CD8-positive, alpha-beta memory T cell (primary cell): ENCODE measurements at places on chromosomes 12 and 14.

DNA sequence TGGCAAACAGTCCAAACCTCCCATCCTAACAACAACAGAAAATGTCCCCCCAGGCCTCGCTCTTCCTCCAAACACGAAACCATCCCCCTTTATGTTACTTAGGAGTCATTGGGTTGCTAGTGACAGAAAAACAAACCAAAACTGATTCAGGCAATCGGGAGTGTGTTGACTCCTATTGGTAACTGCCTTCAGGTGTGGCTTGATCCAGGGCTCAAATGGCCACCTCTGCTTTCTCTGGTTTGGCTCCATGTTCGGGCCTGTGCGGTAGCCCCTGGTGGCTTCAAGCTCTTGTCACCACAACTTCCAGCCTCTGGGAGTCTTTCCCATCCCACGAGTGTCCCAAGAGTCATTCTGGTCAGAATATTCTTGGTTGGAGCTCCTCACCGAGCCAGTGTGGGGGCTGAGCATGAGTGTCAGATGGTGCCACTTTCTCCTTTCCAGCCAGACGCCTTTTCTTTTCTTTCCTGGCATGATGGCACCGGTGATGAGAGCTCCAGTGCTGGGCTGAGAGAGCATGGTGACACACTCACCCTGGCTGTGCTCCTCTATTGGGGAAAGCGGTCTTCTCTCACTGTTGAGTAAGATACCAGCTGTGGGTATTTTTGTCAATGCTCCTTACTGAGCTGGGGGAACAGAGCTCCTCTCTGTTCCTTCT lies 38.6 kb downstream of the NOC4L start:
- H3K36me3 ChIP-seq, result no peaks in the 10 kb centered on the region
- H3K27ac ChIP-seq, result no peak overlapping the region
- no peak for DNase-seq
- H3K4me1 ChIP-seq, result peaks cover 43% of the 10 kb centered on the region
- peaks cover 5% of the 10 kb centered on the region for H3K27me3 ChIP-seq

DNA sequence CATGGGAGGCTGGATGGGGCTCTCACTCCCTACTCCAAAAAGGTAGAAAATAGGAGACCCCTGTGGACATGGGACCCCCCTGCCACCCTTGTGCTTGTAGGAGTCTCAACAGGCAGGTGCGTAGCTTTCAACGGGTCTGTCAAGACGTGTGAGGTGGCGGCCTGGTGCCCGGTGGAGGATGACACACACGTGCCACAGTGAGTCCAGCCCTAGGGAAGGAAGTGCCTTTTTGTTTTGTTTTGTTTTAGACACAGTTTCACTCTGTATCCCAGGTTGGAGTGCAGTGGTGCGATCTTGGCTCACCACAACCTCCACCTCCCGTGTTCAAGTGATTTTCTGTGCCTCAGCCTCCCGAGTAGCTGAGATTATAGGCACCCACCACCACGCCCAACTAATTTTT lies 12.9 kb downstream of the P2RX4 start:
- no peaks in the 10 kb centered on the region for H3K36me3 ChIP-seq
- DNase-seq, result no peak
- no peak overlapping the region for H3K27ac ChIP-seq
- no peak overlapping the region for H3K4me3 ChIP-seq
- no peaks in the 10 kb centered on the region for H3K27me3 ChIP-seq

DNA sequence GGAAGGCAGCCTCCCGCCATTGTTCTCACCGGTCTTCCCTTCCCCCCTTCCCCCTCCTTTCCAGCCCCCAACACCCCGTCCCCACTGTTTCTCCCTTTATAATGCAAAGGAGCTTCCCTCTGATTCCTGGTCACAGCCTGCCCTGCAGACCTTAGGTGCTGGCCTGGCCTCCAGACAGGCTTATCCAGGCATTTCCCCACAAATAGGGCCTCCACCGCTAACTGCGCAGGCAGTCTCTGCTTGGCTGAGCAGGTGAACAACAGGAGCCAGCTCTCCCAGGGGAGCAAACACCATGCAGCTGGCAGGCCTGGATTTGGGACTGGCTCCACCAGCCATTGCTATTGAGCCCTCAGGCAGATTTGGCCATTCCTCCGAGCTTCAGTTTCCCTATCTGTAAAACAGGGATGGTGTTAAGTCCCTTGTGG lies 46.0 kb downstream of the SMIM41 start:
- H3K27me3 ChIP-seq, result peaks cover 4% of the 10 kb centered on the region
- no peaks in the 10 kb centered on the region for H3K36me3 ChIP-seq
- H3K27ac ChIP-seq, result no peak overlapping the region
- H3K4me1 ChIP-seq, result no peaks in the 10 kb centered on the region

DNA sequence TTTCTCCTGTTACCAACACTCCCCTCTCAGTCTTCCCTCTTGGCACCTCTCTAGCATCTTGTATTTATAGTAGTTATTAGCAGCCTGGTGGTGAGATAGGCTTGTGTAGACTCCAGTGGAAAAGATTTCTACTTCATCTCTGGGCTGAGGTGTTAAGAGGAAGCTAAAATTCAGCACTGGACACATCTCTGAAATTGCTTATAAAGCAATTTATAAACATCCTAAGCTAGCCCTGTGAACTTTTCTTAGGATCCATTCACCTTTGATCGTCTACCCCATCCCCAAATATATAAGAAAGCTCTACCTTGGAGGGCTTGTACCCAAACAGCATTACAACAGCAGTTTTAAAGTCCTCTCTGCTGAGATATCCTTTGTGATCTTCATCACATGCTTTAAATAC lies 928 bp downstream of the EFCAB11 start:
- no peaks in the 10 kb centered on the region for H3K36me3 ChIP-seq
- no peaks in the 10 kb centered on the region for H3K27me3 ChIP-seq
- H3K4me1 ChIP-seq, result peaks cover 31% of the 10 kb centered on the region
- H3K27ac ChIP-seq, result no peak overlapping the region

- H3K27me3 ChIP-seq, result no peaks in the 10 kb centered on the region
- H3K36me3 ChIP-seq, result no peaks in the 10 kb centered on the region
- H3K27ac ChIP-seq, result no peak overlapping the region
These were observed 13.2 kb downstream of the CLEC4E start for GRCh38 chr12:8527250-8528130.

DNA sequence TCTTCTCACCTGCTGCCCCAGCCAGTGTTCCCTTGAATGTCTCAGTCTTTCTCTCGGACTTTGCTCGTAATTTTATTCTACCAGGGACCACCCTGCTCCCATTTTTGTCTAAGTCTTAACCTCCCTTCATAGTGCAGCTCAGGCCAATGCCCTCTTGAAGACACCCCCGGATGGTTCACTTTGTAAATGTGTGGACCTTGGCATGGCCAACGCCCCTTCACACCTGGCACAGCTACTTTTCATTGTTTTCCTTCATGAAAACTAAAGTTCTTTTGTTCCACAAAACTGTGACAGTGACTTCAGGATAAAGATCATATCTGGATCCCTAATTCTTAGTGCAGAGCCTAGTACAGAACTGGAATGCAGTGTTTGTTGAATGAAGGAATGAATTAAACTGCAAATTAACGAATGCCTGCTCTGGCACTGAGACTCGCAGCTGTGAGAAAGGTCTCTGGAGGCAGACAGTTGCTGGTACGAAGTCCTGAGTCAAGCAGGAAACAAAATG lies 3.5 kb upstream of the RNASE4 start:
- peaks cover 25% of the 10 kb centered on the region for H3K4me1 ChIP-seq
- H3K27ac ChIP-seq, result peak overlapping the region; percentile 96
- peak overlapping the region; percentile 97 for H3K4me3 ChIP-seq
- DNase-seq, result no peak
- H3K27me3 ChIP-seq, result no peaks in the 10 kb centered on the region

- H3K27me3 ChIP-seq, result no peaks in the 10 kb centered on the region
- H3K36me3 ChIP-seq, result no peaks in the 10 kb centered on the region
- peaks cover 6% of the 10 kb centered on the region for H3K4me1 ChIP-seq
- no peak overlapping the region for H3K27ac ChIP-seq
- no peak for DNase-seq
- no peak overlapping the region for H3K4me3 ChIP-seq
These were observed 11.4 kb downstream of the MANSC1 start for GRCh38 chr12:12338527-12339168.

- no peak for DNase-seq
- H3K4me3 ChIP-seq, result no peak overlapping the region
- H3K36me3 ChIP-seq, result no peaks in the 10 kb centered on the region
- peaks cover 10% of the 10 kb centered on the region for H3K4me1 ChIP-seq
These were observed 5.5 kb upstream of the ITPK1 start for GRCh38 chr14:93121030-93121834.

DNA sequence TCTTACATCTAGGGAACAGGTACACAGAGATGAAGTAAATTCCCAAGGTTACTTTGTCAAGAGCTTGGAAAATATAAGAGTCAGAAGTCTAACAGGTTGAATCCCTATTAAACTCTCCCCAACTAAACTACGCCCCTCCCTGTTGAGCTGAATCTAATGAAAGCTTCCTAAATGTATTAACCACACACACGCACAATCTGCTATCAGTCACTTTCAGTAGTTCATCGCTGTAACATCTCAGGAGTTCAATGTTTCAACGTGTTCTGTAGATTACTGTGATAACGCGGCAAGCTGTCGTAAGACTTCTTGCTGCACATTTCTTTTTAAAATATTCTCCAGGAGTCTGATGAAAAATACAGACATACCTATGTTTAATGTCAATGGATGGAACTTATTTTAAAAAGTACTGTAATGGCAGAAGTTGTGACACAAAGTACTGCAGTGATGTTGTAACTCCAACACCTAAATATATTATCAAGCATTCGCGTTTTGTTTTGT lies 612 bp upstream of the SLC25A3 start:
- peak overlapping the region; percentile 84 for H3K4me3 ChIP-seq
- peaks cover 37% of the 10 kb centered on the region for H3K4me1 ChIP-seq
- H3K27ac ChIP-seq, result peak overlapping the region; percentile 98

DNA sequence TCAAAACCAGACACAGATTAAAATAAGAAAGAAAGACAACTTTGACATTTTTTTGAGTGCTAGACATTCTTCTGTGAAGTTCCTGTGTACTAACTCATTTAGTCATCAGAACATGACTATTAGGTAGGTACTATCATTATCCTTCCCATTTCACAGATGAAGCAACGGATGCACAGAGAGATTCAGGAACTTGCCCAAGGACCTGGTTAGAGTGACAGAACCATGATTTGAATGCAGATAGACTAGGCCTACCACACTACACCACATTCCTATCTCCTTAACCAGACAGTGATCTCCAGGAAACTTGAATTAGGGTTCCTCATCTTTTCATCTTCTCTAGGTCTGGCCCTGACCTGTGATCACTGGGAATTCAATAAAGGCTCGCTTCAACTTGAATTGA lies 54.4 kb upstream of the MED13L start:
- H3K36me3 ChIP-seq, result no peaks in the 10 kb centered on the region
- no peak for DNase-seq
- no peak overlapping the region for H3K4me3 ChIP-seq
- H3K4me1 ChIP-seq, result no peaks in the 10 kb centered on the region
- H3K27ac ChIP-seq, result no peak overlapping the region
- no peaks in the 10 kb centered on the region for H3K27me3 ChIP-seq

DNA sequence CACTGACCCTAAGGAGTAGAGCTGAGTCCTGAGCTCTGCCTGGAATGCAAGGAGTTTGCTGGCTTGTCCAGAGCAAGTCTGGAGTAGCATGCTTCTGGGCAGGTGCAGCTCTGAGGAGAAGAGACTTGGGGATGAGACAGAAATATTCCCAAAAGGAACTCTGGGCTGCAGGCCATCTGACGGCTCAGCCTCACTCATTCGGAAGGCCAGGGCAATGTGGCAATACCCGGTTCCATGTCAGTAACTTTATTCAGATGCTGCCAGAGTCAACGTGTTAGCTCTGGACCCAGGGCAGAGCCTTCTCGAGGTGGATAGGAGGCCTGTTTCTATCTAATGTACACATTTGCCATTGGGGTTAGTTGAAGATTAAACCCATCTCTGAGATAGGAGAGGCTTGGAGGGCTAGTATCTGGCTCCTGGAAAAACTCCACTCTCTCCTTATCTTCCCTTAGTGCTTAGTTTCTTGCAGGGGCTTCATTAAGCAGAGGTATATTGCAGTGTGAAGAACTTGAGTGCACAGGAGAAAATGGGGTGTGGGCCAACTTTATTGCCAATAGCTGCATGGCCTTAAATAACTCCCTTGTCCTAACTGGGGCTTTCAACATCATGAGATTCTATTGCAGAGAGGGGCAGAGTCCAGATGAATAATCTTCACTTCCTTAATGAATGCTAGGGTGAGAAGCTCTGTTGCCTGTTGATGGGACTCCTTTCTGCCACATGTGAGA lies 65.6 kb downstream of the NTF3 start:
- no peaks in the 10 kb centered on the region for H3K36me3 ChIP-seq
- H3K4me1 ChIP-seq, result no peaks in the 10 kb centered on the region
- H3K27me3 ChIP-seq, result no peaks in the 10 kb centered on the region
- no peak for DNase-seq
- H3K27ac ChIP-seq, result no peak overlapping the region
- no peak overlapping the region for H3K4me3 ChIP-seq

GRCh38 chr12:106022568-106023012 lies 116.2 kb downstream of the NUAK1 start:
- no peak for DNase-seq
- no peaks in the 10 kb centered on the region for H3K27me3 ChIP-seq
- no peak overlapping the region for H3K4me3 ChIP-seq
- H3K36me3 ChIP-seq, result no peaks in the 10 kb centered on the region
- H3K27ac ChIP-seq, result no peak overlapping the region

DNA sequence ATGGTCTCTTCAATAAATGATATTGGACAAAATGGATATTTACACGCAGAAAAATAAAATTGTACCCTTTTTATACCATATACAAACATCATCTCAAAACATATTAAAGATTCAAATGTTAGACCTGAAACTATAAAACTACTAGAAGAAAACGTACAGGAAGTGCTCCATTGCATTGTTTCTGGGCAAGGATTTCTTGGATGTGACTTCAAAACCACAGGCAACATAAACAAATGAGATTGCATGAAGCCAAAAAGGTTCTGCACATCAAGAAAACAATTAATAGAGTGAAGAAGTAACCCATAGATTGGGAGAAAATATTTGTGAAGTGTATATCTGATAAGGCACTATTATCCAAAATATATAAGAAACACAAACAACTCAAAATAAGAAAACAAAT lies 812.4 kb downstream of the NRXN3 start:
- no peak overlapping the region for H3K4me3 ChIP-seq
- H3K27ac ChIP-seq, result no peak overlapping the region
- no peaks in the 10 kb centered on the region for H3K36me3 ChIP-seq
- no peak for DNase-seq

DNA sequence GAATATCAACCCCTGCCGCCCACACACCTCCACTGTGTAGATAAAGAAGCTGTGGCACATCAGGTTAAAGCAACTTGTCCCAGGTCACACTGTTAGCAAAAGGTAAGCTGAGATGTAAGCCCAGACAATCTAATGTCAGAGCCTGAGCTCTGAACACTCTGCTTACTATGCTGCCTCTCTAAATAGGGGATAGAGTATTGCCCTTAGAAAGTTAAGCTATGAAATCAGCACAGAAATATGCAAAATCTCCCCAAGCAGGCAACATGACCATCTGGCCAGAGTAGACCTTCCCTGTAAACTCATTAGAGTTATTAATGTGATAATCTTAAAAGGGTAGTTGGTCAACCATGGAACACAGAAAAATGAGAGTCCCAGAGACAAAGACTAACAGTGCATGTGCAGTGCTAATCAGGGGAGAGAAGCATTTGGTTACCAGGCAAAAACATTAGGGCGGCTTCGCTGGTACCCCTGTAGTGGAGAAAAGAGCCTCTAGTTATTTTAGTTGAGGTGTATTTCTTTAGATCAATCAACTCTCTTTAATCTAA lies 171.0 kb downstream of the BTG1 start:
- H3K4me3 ChIP-seq, result no peak overlapping the region
- DNase-seq, result no peak
- no peak overlapping the region for H3K27ac ChIP-seq
- no peaks in the 10 kb centered on the region for H3K27me3 ChIP-seq

GRCh38 chr12:13843841-13844240 lies 137.6 kb downstream of the GRIN2B start:
- no peak for DNase-seq
- H3K27ac ChIP-seq, result no peak overlapping the region

- no peaks in the 10 kb centered on the region for H3K27me3 ChIP-seq
- DNase-seq, result peak; percentile 30
- no peak overlapping the region for H3K27ac ChIP-seq
- no peak overlapping the region for H3K4me3 ChIP-seq
These were observed 24.4 kb upstream of the CRACR2A start for GRCh38 chr12:3777206-3777809.
